ENCODE measurements at places on chromosomes 11 and 22.
A peak's percentile ranks its signal among the peaks of the same experiment; 100 is the strongest.

GRCh38 chr11:26665036-26665435, 56.8 kb downstream of the SLC5A12 start:
- DNase-seq: no peak

DNA sequence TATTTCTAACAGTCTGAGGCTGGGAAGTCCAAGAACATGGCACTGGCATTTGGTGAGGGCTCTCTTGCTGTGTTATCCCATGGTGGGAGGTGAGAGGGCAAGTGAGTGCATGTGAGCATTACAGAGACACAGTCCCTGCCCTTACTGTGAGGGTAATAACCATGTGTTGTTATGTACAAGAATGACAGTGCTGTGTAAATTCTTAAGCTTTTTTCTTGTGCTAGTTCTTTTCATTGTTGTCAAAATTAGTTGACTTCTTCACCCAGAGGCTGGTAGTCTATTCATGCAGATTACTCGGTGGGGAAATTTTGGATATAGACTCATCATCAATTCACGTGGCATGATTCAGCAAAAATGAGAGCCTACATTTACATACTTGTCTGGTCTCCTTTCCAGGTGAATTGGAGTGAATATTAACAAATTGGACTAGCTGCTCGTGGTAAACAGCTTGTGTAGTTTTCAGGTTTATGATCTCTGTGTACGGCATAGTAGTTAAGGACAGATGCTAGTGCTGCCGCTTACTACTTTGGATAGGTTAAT, 49.3 kb downstream of the ATXN10 start:
- DNase-seq: no peak

DNA sequence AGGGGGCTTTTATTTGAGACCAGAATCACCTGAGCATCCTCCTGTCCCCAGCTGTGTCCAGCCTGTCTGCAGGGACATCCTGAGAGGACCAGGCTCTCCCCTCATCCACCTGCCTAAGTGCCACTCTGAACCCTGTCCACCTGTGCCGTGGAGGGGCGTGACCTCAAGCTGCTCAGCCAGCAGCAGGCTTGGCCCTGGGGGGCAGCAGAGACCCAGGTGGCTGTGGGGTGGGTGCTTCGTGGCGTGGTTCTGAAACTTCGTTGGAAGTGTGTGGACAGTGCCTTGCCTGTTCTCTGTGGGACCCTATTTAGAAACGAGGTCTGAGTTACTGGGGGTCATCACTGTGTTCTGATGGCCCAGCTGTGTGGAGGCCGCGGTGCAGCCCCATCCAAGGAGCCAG, 72.7 kb downstream of the LRP5 start:
- DNase-seq: no peak

GRCh38 chr22:17491090-17491640, 72.1 kb upstream of the SLC25A18 start:
- no peak for DNase-seq

DNA sequence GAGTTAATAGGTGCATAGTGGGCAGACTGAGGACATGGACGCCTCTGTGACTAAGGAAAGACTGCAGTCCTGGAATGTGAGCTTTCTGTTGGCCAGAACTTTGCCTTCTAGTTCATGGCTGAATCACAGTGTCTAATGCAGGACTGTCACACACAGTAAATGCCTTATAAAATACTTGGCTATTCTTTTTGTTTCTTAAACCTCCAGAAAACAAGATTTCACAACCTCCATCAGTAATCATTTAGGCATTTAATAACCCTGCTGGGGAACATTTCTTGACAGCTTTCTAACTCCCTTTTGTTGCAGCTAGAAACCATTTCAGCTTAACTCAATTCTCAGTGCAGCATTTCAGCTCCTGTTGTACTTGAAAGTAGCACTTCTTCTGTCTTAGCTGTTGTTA, 335.8 kb upstream of the DDI1 start:
- DNase-seq: no peak

DNA sequence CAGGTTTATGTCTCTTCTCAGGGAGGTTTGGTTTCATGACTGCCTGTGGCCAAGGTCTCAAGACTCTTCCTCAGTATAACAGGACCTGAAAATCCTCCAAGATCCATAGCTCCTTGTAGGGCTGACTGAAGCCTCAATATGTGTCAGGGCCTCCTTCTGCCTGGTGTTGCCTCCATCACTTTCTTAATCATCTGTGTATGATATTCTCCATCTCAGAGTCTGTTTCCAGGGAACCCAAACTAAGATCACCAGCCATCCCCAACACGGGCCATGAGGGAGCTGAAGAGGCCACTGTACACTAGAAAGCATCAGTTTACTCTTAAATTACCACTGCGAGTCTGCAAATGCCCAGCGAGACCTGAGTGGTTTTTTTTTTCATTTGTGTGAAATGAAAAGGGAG, 17.7 kb downstream of the GGTLC2 start:
- DNase-seq: no peak

DNA sequence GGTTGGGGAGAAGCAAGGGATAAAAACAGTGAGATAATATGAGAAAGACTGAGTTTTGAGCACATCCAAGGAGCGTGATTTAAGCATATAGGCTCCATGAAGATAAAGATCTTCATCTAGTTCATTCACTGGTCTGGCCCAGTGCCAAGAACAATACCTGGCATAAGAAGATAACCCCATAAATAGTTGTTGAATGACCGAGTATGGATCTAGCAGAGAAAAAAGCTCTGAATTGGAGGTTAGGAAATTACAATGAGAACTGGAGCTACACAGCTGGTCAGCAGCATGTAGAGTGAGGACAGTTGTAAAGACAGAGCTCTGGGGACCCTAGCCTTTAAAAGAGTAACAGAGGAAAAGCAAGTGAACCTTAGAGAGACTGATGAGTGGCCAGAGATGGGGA, 33.0 kb upstream of the PAK1 start:
- no peak for DNase-seq

GRCh38 chr11:95338430-95338991, 107.5 kb upstream of the SESN3 start:
- no peak for DNase-seq

- no peak for DNase-seq
Observed at GRCh38 chr11:68505596-68505995, 45.0 kb downstream of the PPP6R3 start.

GRCh38 chr11:32015427-32015826, 75.4 kb upstream of the RCN1 start:
- DNase-seq: no peak

DNA sequence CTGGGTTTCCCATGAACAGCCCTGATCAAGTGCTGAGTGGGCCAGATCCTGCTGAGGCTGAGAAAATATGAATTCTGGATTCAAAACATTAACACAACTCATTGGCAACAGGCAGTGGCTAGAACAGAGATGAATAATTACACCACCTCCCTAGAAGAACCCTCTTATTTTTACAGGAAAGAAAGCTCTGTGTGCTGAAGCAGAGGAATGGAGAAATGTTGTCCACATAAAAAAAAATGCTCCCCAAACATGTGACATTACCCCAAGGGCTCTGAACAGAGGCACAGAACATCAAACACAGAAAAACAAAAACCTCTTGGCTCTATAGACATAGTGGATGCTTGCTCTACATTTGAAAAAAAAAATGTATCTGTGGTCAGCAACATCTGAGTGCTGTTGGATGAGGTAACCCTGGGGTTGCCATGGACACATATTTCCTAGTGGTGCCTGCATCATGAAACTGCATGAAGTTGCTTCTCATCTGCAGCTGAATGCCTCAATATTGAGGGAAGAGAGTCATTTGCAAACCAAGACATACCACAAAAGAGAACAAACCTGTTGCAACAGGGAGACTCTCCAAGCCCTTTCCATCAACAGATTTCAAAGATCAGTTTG, 98.8 kb downstream of the SNX19 start:
- no peak for DNase-seq

DNA sequence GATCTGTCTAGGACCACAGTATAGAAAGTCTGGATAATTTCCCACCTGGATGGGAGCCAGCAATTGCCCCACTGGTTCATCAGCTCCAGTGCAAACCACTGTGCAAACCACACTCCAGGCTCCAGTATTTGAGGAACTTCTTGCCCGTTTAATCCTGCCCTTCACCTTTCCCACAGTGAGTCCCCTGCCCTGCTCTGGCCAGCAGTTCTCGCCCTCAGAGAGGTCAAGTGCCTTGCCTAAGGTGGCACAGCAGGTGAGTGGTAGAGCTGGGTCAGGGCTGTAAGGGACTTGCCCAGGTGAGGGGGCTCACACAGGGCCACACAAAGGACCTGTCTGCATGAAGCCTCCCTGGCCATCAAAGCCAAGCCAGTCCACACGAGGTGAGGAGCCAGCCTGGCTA, 24.1 kb downstream of the MS4A10 start:
- no peak for DNase-seq

GRCh38 chr11:116233561-116233960, 539.2 kb downstream of the BUD13 start:
- DNase-seq: no peak

DNA sequence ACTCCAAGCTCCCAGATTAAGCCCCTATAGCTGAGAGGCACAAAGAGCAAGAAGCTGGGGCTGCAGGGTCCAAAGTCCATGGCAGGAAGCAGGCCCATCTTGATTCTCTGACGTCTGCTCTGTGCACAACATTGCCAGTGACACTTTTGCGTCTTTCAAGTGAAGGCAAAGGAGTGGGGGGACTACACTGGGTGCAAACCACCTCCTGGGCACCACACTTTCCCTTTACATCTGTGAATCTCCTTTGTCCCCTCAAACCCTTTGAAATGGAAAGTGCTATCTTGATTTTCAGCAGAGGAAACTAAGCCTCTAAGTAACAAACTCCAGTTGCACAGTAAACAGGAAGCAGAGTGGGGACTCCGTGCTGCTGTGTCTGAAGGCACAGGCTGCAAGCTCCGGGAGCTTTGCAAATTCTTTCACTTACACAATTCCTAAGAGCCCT, 428.0 kb downstream of the LARGE1 start:
- DNase-seq: no peak

GRCh38 chr11:62592146-62592815, 958 bp upstream of the TUT1 start:
- no peak for DNase-seq

DNA sequence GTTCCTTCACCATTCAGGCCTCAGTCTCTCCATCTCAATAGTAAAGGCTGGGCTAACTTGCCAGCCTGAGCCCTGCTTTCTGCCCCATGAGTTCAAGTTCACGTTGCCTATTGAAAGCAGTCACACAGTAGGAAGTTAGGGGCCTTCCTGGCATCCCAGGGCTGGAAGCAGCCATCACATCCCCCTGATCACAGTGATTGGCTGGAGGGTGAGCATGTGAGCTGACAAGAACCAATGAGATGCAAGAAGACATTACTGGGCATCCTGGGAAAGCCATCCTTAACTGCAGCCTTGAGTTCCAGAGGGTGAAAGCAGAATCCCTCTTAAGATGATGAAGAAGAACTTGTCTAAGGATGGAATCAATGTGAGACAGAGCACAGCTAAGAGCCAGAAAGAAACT, 29.1 kb downstream of the IRAG1 start:
- no peak for DNase-seq

DNA sequence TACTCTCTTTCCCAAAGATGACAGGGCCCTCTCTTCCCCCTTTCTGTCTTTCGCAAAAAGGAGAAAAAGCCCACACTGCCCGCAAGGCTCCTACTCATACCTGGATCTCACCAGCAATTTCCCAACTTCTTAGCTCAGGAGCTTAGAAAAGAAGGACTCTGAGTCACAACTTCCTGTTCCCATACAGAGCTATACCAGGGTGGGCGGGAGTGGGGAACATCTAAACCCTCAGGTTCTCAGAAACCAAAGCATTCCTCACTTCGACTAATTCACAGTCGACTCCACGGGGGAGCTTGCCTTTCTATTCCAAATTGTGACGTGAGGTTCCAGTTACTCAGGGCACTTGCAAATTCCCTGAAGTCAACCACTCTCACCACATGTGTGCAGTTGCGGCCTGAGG, 61.9 kb downstream of the MTNR1B start:
- DNase-seq: no peak

GRCh38 chr11:105573091-105573490, 36.8 kb upstream of the GRIA4 start:
- no peak for DNase-seq

GRCh38 chr22:43164636-43165035, 13.3 kb downstream of the TSPO start:
- DNase-seq: no peak

DNA sequence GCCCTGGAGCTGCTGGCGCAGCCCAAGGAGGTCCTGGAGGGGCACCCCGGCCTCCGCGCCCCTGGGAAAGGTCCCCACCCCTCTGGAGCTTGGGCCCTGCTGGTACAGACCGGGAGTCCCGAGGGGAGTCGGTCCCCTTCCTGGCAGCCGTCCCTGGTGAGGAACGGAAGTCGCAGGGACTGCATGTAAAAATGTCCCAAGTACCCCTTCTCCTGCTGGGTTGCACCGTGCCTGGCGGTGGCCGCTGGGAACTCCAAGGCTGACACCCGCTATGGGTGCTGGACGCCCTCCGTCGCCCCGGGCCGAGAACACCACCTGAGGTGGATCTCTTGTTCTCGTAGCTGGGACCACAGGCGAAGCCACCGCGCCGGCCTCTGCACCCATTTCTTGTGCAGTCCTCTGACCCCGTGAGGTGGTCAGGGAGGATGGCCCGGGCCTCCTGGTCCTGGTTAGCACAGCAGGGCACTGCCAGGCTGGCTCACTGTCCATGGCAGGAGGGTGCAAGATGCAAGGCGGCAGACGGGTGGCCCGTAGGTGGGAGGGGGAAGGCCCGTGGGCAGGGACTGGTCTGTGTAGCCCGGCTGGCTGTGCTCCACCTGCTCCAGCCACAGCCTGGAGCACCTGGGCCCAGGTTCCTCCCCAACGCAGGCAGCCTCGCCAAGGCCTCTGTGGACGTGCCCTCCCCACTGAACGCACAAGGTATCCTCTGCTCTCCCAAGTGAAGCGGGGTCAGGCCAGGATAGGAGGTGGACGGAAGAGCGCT, 165.2 kb downstream of the IGLL1 start:
- no peak for DNase-seq

DNA sequence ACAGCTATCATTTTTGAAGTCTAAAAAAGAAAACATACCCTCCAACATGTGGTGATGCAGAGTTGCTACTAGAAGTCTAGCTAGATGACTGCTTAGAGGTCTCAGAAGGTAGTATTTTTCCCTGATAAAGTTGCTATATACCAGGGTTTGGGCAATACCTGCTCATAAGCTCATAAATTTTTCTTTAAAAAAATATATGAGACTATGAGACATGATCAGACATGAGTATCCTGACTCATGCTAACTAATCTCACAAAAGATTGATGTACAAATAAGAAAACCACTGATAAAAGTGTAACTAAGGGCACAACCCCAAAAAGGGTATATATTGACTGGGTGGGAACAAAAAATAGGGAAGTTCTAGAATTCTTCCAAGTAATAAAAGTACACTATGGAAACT, 740.9 kb downstream of the METTL15 start:
- DNase-seq: no peak

- no peak for DNase-seq
Observed at GRCh38 chr11:60118338-60118737, 29.9 kb downstream of the MS4A2 start.

DNA sequence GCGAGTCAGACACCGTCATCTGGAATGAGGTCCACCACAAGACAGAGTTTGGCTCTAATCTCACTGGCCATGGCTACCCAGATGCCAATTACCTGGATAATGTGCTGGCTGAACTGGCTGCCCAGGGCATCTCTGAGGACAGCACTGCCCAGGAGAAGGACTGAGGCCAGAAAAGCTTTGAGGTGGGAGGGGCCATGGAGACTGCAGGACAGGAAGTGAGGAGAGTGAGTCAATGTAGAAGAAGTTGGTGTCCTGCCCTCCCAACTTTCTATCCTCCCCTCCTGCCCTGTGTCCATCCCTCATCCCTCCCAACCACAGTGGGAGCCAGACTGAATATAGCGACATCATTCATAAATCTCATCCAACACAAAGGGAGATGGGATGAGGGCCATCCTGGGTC, 8.0 kb downstream of the MPEG1 start:
- DNase-seq: no peak

GRCh38 chr11:103091064-103091800, 728 bp downstream of the DCUN1D5 start:
- peak; percentile 27 for DNase-seq

Measured in activated CD8-positive, alpha-beta memory T cell treated with anti-CD3 and anti-CD28 coated beads for 48 hours (primary cell).